ENCODE measurements at places on chromosomes 11 and 22.
A peak's percentile ranks its signal among the peaks of the same experiment; 100 is the strongest.

DNA sequence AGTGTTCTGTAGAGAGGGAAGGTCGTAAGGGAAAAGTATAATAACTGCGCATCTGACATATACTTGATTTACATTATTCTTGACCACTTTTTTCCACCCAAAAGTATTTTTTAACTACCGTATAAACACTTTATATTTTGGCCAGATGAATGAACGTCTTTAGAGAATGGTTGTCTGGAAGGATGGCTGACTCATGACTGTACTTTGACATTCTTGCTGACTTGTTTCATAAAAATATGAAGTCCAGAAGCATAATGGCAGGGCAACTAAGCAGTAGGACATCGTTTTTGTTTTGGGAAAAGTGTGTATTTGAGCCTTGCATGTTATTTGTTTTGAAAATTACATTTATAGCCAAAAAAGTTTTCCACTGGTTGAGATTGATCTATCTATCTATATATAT is 110.0 kb downstream of the OSBP2 start:
- DNase-seq, result no peak

DNA sequence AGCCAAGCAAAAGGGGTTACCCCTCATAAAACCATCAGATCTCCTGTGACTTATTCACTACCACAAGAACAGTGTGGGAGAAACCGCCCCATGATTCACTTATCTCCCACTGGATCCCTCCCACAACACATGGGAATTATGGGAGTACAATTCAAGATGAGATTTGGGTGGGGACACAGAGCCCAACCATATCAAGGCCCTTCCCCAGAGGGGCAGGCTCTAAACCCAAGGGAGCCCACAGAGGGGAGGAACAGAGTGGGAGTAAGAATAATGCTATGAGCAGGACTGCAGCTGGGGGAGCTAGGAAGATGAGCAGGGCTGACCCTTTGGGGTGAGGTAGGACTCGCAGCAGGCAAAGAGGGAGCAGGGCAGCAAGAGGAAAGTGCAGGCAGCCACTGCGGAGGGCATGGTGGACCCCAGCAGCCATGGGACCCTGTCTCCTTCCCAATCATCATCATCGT is 59.3 kb downstream of the CD82 start:
- DNase-seq, result no peak

DNA sequence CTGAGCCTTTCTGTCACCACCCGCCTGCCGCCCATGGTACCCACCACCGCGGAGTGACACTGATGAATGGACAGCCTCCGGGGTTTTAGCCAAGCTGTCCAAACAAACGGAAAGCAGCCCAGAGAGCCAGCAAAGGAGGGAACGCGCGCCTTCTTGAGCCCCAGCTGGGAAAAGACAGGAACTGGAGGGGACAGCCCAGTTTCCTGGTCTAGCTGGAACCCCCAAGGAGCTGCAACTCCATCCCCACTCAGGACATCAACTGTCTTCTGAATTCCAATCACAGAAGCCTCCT is 33.7 kb downstream of the SHISAL1 start:
- no peak for DNase-seq

DNA sequence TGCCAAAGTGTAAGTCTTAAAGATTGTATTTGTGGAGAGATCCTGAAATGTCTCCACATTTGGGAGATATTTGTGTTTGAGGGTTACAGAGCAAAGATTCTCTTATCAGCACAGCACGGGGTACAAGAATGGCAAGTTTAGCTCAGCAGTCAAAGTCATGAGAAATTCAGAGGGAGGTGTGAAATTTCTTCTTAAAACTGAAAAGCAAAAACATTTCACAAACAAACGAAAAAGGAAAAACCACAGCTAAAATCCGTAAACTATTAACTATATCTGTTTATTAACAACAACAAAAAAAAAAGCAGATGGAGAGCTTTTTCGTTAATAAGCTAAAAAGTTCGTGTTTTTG is 40.9 kb upstream of the ETS1 start:
- no peak for DNase-seq

- no peak for DNase-seq
Observed at GRCh38 chr11:75495749-75496304, 29.9 kb downstream of the GDPD5 start.

DNA sequence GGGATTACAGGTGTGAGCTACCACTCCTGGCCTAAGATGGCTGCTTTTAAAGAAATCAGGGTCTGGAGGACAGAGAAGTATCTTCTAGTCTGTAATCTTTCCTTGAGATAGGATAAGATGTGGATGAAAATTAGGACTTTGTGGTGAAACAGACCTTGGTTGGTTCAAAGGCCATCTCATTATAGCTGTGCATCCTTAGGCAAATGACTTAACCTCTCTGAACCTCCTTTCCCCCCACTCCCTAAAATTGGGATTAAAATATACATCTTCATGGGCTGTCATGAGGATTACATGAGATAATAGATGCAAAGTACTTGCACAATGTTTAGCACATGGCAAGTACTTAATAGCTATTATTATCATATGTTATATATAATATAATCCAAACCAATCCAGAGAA is 10.8 kb upstream of the E2F8 start:
- no peak for DNase-seq

- DNase-seq, result no peak
Observed at GRCh38 chr22:29385748-29386147, 2.6 kb downstream of the AP1B1 start.

- DNase-seq, result no peak
Observed at GRCh38 chr22:41825376-41825775, 7.5 kb upstream of the SREBF2 start.

- no peak for DNase-seq
Observed at GRCh38 chr11:89021339-89021738, 44.4 kb downstream of the GRM5 start.

DNA sequence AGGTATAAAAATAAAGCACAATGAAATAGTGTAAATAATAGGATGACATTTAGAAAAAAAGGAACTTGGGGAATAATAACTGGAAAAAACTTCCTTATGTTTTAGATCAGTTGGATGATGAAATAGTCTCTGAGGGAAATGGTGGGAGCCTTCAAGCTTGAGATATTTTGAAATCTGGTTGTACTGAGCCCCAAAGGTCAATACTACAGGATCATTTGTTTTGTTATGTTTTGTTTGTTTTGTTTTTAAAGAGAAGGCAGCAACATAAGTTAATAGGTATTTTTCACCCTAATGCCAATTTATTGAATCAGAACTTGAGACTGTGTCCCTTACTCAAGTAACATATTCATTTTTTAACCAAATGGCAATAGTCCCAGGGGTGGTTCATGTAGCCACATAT is 393.1 kb downstream of the ETS1 start:
- no peak for DNase-seq

- DNase-seq, result no peak
Observed at GRCh38 chr22:27709919-27710675, 91.5 kb downstream of the MN1 start.

DNA sequence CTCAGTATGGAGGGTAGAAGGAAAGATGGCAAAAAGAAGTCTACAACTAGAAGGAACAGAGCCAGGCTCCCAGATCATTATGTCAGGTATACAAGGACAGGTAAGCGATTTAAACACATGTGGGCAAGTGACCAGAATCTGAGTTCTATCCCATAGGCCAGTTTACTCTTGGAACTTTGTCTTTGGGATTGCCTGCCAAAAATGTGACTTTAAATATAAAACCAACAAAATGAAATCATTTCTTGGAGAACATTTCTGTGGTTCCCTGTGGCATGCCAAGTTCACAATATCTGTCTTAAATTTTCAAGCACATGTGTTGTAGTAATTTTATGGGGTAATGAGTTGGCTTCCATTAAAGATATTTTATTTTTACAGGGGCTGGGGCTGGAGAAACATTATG is 141.0 kb downstream of the SLC17A6 start:
- no peak for DNase-seq

DNA sequence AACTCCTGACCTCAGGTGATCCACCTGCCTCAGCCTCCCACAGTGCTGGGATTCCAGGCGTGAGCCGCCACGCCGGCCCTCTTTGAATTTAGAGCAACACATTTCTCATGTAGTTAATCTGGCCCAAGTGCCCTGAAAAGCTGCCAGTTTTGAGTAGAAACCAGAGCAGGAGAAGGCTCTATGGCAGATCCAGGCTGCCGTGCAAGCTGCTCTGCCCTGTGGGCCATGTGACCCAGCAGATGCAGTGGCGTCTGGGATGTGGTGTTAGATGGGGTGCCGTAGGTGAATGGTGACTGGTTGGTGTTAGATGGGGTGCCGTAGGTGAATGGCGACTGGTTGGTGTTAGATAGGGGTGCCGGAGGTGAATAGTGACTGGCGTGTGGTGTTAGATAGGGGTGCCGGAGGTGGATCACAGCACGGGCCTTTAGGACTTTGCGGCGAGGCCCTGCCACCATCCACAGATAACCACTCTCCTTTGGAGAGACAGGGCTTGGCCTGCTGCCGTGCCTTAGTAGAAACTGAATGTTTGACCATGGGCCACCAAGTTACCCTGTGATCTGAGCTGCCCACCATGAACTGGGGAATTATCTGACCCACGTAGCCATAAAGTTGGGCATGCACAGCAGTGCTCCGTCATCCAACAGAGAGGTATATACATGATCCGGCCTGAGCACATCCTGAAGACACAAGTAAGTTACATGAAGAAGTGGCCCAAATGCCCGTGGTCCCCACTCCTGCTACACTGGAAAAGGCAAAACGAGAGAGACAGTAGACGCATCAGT is 32.7 kb downstream of the ASCL2 start:
- no peak for DNase-seq

DNA sequence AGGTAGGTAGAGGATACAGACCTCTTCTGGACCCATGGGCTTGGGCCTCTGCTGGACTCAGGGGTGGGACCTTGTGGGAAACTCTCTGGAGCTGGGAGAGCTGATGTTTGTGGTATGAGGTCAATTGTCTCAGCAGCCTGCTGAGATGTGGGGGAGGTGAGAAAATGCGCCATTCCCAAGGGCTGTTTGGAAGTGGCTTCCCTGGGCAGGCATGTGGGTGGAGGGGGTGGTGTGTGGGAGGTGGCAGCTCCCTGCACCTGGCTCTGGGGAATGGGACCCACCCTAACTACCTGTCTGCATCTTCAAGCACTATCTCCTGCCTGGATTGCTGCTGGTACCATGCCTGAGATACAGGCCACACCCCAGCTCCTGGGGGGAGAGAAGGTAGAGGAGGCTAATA is 97.4 kb upstream of the THY1 start:
- DNase-seq, result no peak

DNA sequence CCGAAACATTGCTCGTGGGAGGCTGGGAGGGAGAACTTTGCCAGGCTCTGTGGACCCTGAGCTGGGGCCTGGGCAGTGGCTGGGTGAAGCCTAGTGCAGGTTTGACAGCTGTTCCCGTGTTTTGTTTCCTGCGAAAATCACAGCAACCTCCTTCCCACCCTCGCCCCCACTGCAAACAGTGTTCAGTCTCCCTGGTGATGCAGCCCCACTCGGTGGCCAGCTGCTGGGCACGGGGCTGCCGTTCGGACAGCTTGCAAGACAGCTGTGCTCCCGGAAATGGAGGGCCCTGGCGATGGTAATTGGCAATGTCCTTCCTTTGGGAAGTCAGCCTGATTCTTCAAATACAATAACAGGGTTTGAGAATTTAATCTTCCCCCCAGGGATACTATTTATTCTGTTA is 10.4 kb upstream of the GAL start:
- no peak for DNase-seq

DNA sequence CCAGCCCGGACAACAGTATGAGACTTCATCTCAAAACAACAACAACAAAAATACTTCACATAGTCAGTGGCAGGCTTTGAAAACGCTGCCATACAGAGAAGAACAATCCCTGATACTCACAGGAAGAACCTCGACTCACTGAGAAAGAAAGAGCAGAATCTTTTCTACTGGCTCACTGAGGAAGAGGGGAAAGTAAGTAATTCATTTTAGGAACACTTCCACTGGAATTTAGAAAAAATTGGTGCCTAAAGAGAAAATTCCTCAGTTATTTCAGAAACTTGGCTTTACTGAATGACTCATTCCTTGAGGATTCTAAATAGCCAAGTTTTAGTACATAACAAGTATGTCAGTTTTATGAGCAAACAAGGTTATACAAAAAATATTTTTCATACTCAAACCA is 12.3 kb downstream of the NARS2 start:
- DNase-seq, result no peak

DNA sequence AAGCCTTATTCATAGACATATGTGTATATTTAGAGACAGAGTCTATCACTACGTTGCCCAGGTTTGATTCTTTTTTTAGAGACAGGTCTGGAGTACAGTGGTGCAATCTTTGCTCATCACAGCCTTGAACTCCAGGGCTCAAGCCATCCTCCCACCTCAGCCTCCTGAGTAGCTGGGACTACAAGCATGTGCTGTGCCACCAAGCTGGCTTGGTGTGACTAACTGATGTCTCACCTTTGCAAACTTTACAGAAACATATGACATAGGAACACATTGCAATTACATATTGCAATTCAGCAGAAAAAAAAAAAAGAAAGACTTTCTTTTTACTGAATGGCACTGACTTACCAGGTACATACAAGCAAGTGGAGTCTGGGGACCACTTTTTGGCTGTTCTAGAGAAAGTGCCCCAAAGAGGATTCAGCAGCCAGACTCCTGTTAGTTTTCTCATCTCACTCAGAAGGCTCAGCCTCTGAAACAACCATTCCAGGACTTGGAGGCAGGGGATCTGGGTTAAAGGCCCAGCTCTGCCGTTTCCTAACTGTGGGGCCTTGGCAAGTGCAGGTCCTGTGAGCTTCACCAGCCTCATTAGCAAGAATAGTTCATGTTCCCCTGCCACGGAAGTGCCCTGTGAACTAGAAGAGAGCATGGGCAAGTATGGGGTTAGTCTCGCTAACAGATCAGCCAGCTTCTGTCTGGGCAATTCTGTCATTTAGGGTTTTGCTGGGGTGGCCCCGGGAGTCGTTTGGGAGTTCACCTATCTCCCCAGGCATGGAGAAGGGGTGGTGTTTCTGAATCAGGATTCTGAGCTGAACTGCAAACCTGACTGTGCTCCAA is 11.3 kb upstream of the NFAM1 start:
- no peak for DNase-seq

GRCh38 chr11:86800076-86800959 is at the start of gene PRSS23:
Gene PRSS23 (plus strand): TSS chr11:86800542. CDS start chr11:86807644, 7,102 bp downstream.
- DNase-seq, result peak; percentile 37

DNA sequence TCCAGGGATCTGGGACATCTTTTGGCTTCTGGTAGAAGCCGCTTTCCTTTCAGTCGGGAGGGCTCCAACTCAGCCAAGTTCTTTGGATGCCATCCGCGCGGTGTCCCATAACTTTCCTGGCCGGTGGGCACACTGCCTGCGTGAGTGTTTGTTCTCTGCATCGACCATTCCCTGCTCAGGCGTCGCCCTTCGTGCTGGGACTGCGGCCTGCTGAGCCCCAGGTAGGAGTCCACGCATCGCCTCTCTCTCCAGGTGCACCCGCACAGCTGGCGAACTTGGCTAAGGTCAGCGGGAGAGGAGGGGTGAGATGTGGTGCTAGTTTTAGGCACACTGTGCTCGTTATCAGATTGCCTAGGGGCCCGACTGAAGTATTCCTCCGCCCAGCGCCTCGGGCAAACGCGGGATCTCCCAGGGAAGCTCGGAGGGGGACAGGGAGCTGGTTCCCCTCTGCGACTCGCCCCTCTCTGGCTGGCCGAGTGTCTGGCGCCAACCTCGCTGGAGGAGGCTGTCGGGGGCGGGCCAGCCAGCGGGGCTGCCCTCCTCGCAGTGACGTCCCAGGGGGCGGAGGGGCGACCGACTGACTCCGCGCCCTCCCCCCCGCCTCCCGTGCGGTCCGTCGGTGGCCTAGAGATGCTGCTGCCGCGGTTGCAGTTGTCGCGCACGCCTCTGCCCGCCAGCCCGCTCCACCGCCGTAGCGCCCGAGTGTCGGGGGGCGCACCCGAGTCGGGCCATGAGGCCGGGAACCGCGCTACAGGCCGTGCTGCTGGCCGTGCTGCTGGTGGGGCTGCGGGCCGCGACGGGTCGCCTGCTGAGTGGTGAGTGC is at the start of gene LAYN:
TSS of gene LAYN (plus strand) at position 607 of the 823 bp plus-strand sequence. CDS start at position 731, 124 bp downstream.
- no peak for DNase-seq

All from stimulated activated CD4-positive, alpha-beta T cell treated with anti-CD3 and anti-CD28 coated beads, Interleukin-1b, Interleukin-23, amount 100 ng/mL, for 4 hours (primary cell).